ENCODE measurements at places on chromosomes 5 and 9.

- no peak for DNase-seq
Observed at GRCh38 chr5:109844695-109845094, 155.0 kb downstream of the MAN2A1 start.

- no peak for DNase-seq
Observed at GRCh38 chr5:176781638-176782570, 28.5 kb upstream of the UNC5A start.

DNA sequence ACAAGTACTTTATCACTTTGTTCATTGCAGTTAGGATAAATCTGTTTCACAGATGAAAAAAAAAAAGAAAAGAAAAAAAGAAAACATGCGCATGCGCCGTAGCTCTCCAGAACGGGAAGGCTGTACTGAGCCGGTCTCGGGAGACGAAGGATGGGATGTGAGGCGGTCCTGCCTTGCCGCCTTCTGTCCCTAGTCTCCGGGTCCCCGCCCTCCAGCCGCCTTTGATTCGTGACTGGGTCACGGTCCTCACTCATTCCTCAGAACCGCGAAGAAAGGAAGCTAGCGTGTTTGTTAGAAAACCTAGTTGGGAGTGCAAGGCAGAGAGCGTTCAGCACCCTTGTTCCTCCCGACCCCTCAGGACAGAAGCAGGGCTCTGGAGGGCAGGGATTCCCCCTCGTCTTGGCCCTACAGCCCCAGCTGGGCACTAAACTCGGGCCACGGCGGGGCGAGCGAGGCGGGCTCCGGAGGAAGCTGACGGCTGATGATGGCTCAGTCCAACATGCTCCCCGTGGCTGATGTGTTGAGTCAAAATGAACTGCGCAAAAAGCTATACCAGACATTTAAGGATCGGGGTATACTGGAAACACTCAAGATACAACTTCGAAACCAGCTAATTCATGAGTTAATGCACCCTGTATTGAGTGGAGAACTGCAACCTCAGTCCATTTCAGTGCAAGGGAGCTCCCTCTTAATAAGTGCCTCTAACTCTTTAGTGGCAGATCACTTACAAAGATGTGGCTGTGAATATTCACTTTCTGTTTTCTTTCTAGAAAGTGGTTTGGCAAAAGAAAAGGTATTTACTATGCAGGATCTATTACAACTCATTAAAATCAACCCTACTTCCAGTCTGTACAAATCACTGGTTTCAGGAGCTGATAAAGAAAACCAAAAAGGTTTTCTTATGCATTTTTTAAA is 40.0 kb downstream of the CPLANE1 start:
- DNase-seq = no peak

DNA sequence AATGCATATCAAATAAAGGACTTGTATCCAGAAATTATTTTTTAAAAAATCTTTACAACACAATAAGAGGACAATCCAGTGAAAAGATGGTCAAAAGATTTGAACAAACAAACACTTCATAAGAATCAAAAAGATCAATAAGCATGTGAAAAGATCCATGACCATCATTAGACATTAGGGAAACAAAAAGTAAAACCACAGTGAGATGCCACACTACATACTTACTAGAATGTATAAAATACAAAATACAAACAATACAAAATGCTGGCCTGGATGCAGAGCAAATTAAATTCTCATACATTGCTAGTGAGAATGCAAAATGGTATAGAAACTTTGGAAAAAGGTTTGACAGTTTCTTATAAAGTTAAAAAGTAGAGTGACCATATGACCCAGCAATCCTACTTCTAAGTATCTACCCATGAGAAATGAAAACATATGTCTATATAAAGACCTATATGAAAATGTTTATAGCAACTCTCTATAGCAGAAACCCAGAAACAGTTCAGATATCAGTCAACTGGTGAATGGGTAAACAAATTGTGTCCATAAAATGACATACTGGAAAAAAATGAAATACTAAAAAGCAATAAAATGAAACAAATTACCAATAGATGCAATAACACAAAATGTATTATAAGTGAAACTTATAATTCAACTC is 426.1 kb downstream of the RAB3C start:
- DNase-seq = no peak

DNA sequence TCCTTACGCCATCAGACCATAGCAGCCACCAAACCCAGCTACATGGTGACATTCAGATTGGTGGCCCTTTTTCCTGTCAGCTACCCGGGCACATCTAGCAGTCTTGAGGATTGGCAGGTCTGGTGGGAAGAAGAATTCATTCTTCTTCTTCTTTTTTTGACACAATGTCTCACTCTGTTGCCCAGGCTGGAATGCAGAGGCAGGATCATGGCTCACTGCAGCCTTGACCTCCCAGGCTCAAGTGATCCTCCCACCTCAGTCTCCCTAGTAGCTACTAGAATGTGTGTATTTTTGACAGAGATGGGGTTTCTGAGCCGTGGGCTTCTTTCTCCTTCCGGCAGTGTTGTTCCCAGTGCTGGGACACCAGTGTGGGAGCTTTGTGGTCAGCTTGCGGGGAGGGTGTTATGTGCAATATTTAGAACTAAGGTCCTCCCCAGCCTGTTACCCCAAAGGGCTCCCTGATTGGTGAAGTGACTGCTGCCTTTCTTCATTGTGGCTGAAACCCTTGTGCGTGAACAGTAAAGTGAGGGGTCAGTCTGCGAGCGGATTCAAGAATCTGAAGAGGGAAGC is 3.4 kb downstream of the NTMT1 start:
- DNase-seq = no peak

- DNase-seq = no peak
Observed at GRCh38 chr5:142221091-142221860, 103.5 kb downstream of the SPRY4 start.
